ENCODE measurements at places on chromosomes 2 and 18. TPM values are rescaled to one million over a fixed set of nuclear protein-coding genes. Genes with fewer than 3 reads are reported as not detected.

Gene SERPINB3
- not detected for total RNA-seq

Gene HRH4
- 0.13 TPM for total RNA-seq

Gene MROH2A
- total RNA-seq = not detected

Gene MEMO1
- total RNA-seq = 58.9 TPM

Gene KIAA2012
- total RNA-seq = not detected

Gene MOCOS
- total RNA-seq = 4.8 TPM

Gene KCNS3
- 8.8 TPM for total RNA-seq

Gene REG3A
- total RNA-seq = not detected

Gene CHRND
- 339 TPM for total RNA-seq

Gene MYOM1
- 120 TPM for total RNA-seq

Gene EFEMP1
- total RNA-seq = 5.1 TPM

Gene ADI1
- 44.4 TPM for total RNA-seq

DNA sequence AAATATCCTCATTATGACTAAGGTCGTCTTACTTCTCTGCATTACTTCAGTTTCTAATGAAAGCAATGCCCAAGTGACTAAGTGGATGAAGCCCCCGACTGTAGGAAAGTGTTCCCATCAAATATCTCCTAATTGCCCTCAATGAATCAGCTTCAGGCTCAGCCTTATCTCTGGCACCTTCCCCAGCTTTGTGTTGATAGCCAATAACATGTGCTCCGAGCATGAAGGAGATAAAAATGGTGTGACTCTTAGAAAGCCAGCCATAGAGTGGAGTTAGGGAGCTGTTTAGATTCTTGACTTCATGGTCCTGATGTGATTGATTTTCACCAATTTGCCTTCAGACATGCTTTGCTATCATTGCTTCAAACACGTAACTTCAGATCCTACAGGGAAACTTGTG is 339.2 kb upstream of the NRP2 start:
- DNase-seq = no peak

DNA sequence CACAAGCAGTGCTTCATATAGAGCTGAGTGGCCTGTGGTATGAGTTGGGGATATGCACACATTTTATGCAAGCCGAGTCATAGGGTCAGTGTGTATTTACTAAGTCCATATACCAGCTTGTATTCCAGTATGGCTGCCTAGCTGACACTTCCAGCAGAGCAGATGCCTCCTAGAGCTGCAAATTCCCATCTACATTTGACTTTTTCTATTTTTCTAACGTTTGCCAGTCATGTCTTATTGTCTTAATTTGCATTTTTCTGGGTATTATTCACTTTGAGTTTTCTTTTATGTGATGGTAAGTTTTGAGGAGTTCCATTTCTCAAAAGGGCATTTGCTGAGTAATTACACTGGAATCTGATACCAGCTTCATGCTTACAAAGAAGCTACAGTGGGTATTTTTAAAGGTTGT is 334.5 kb upstream of the CDH2 start:
- peak; percentile 27 for DNase-seq

DNA sequence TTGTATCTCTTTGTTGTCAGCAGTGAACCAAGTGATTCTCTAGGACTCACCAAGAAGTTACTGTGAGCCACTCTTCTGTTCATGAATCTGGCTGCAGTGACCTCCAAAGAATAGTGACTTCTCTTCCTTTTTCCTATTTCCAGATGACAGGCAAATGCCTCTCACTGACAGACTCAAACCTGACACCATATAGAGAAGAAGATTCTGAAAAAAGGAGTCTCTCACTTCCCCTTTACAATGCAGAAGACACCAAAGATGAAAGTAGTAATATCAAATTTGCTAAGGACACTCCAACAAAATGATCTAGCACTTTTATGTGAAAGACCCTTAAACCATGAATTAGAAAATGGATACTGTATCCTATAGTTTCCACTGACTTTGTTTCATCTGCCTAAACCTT is 44.4 kb upstream of the SETBP1 start:
- no peak for DNase-seq

DNA sequence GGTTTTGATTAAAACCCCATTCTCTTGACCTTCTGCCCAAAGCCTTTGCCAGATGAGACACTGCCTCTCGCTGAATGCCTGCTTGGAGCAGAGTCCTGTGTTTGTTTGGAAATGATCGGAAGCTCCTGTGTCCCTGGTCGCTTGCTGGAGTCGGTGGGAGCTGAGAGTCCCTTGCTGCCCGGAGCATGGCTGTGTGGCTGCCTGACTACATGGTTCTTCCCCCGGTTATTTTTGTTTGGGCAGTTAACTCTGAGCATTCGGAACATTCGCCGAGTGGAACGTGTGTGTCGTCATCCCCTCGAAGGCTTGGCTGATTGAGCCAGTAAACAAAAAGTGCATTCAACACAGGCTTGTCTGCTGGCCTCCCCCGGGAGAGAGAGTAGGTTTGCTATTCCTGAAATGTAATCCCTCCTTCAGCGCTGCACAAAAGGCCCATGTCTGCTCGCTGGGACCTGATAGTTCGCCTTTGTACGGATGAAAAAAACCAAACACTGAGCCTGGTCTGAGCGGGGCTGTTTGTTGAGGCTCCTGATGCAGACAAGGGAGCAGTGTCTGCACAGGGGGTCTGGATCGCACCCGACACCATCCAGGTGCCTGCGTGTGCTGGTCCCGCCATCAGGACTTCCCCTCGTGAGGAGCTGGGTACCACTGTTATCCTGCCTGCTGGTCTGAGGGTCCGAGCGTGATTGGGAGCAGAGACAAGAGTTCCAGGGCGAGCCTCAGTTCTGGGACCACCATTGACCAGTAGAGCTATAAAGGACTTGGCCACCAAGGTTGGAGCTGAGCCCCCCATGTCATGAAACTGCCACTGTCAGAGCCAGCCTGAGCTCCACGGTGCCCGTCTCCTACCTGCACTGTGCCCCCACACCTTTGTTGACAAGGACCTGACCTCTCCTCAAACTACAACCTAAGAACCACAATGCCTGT is 83.8 kb downstream of the AGAP1 start:
- DNase-seq = no peak

DNA sequence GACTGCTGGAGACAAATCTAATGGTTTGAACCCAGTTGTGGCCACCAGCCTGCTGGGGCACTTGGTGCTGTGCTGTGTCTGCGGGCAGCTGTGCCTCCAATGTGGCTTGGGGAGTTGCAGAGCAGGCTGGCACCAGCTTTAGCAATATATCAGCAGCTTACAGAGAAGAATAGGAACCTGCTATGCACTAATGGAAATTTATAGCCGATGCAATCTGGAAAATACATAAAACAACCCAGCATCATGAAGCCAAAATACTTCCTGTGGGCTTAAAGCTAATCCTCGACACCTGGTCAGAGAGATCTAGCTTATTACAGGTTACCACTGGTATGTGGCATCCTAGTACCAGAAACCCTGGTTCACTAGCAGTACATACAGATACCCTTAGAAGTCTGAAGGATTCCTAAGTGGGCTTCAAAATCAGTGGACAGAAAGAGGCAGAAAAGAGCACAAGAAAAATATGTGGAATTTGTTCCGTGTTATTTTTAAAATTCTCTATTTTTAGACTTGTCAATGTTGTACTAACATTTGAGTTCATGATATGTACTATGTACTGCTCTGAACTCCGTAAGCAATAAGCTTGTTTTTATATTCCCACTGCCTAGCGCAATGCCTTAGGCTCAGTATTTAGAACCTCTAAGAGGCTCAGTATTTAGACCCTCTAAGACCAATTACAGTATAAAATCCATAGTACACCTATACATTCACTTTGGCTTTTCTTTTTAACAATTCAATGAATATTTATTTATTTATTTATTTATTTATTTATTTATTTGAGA is 194.7 kb downstream of the UXS1 start:
- peak; percentile 24 for DNase-seq

GRCh38 chr2:241964133-241964532 is 94.6 kb downstream of the RTP5 start:
- DNase-seq = no peak

GRCh38 chr2:112805542-112805941 is 21.2 kb upstream of the IL1A start:
- DNase-seq = no peak

DNA sequence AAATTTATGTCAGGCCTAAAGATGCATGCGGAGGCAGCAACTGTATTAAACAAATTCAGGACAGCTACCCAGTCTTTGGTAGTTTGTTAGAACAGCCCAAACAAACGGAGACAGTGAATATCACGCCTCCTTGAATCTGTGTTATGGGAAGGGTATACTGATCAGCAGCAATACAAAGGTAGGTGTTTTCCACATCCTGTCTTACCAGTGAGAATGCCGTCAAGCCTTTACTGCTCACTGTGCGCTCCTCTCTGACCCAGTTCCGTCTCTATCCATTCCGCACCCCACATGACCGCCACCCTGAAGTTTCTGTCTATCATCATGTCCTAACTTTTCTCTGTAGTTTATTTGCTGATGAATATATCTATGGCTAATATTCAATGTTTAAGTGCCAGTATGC is 473.3 kb downstream of the LPIN1 start:
- DNase-seq = no peak

DNA sequence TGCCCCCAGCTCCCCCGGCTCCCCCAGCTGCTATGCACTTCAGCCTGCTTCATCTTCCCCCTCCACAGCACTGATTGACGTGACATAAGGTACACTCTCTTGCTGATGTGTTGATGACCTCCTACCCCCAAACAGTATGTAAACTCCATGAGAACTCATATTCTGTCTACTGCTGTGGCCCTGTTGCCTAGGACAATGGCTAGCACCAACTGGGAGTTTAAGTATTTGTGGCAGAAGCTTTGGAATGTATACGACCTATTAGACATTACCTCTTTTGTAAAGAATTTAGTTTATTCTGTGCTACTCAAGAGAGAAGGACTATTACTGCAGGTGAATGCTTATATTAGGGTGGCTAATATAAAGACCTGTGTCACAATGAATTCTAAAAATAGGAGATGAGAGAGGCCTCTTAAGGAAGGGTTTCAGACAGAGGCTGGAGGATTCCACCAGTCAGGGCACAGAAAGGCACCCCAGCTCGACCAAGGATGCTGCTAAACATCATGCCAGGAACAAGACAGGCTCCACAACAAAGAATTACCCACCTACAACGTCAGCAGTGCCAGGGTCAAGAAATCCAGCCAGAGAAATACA is 60.6 kb downstream of the CABYR start:
- DNase-seq = no peak

GRCh38 chr2:30470426-30470825 is 23.4 kb downstream of the LCLAT1 start:
- DNase-seq = no peak

- DNase-seq = no peak
Observed at GRCh38 chr2:121895723-121896571, 140.5 kb downstream of the TSN start.

DNA sequence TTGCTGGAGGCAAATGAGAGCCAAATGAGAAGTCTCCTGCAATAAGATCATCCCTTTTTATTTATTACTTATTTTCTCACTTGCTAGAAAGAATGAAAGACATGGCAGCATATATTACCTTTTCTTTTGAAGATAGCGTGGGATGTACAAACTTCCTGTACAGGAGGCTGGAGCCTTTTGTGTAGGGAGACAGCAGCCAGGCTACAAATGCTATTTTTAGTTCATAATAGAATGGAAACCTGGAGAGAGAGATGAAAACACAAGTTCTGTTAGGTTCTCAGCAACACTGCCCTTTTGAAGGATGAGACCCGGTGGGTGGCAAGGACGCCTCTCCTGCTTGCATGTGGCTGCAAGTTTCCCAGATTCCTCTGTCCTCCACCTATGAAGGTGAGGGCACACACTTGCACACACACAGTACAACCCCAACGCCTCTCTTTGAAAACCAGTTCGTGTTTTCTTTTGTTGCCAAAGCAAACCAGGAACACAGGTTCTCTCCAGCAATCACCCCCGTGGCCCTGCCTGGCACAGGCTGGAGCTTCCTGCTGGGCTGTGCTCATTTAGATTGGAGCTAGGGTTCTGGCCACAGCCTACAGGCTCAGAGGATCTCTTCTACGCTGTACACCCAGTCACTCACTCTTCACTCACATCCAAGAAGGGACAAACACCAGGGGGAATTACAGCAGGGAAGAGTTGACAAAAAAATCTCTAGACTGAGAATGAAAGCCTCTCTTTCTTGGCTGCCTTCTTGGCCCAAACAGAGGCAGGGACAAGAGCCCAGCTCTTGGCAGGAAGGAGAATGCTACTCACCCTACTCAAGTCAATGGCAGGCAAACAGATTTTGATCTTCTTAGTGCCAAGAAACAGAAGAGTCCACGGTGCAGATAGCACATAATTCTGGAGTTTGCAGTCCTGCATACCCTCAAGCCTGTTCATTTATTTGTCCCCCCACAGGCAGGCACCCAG is 55.6 kb downstream of the MRPL35 start:
- DNase-seq = no peak

GRCh38 chr2:226117510-226118065 is 682.0 kb downstream of the IRS1 start:
- no peak for DNase-seq

- DNase-seq = peak; percentile 77
Observed at GRCh38 chr18:63511285-63511684, 30.9 kb upstream of the SERPINB12 start.

DNA sequence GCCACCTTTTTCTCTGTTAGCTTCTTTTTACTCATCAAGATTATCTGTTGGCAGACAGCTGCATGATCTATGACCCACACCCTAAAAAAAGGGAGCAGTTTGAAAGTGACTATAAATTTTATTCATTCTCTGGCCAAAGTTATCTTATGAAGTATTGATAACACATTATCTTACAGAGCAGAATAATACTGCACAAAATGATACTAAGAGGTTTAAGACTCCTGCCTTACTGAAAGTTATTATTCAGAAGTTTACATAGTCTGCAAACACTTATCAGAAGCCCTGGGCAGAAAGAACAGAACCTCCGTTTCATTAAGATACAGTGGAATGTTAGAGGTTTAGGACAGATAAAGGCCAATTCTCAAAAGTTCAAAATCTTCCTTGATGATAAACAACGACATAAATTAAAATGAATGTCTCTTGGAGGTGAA is 78.2 kb downstream of the ZEB2 start:
- no peak for DNase-seq

DNA sequence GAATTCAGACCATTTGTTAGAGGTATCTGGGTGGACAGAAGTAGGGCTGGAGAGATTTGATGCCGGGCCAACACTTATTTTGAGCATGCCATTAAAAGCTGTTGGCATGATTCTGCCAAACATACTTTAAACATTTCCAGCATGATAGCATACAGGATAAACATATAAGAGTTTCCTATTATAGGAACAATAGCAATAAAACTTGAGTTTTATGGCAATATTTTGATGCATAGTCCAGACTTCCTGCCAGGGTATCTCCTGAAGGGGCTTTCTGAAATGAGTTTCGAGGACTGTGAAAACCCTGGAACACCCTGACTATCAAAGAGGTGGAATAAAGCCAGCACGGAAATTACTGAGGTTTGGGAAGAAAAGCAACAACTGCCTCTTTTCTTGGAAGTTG is 1398.0 kb upstream of the NXPH2 start:
- no peak for DNase-seq

- DNase-seq = no peak
Observed at GRCh38 chr2:6791682-6792081, 74.0 kb downstream of the CMPK2 start.

- DNase-seq = no peak
Observed at GRCh38 chr18:8794934-8795280, 89.6 kb downstream of the MTCL1 start.
